ENCODE measurements at places on chromosomes 6 and 20. TPM values are rescaled to one million over a fixed set of nuclear protein-coding genes. Genes with fewer than 3 reads are reported as not detected.

DNA sequence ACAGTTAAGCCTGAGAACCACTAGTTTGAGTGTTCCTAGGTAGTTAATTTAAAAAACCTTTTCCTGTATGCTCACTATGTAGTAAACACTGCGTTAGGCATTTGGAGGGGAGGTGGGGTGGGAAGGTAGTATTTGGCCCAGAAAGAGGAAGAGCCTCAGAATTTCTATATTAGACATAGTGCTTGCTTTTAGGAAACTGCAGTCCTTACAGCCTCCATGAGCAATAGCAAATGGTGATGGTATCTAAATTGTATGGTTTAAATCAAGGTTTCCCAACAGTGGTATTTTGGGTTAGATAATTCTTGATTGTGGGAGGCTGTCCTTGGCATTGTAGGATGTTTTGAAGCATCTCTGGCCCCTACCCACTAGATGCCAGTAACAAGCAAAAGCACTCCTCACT lies 61.5 kb upstream of the RIPOR2 start:
- no peak for DNase-seq

DNA sequence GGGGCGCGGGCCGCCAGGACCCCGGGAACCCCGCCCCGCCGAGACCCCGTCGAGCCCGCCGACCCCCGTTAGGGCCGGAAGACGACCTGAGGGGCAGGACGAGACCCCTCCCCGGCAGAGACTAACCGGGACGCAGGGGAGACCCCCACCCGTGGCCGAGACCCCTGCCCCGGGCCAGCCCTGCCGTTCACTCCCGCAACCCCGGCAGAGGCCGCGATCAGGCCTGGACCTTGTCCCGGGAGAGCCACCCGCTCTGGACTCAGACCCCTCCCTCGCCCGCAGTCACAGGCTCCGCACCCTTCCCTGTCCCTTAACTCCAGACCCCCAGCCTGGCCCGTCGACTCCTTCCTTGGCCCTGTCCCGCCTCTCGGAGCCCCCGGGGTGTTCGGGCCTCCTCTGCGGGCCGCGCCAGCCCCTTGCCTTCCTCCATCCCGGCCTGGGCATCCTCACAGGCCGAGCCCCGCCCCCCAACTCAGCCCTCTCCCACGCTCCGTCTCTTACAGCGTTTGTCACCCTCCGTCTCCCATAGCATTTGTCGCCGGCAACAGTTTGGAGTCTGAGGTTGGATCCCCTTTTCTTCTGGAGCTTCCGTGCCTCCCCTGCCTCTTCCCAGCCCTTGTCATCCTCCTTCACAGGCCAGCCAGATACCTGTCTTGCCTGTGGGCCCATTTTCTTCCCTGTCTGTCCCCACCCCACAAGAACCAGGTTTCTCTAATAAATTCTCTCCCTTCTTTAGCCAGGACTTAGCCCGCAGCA lies 569 bp downstream of the TCEA2 start:
- no peak for DNase-seq

GRCh38 chr20:57438552-57438951 lies 47.4 kb downstream of the RBM38 start:
- no peak for DNase-seq

GRCh38 chr6:45094831-45095230 lies 233.3 kb upstream of the RUNX2 start:
- DNase-seq: no peak

- DNase-seq: no peak
These were observed 56.1 kb upstream of the SASH1 start for GRCh38 chr6:148286563-148286962.

Gene SLC17A2
- polyA plus RNA-seq: not detected

DNA sequence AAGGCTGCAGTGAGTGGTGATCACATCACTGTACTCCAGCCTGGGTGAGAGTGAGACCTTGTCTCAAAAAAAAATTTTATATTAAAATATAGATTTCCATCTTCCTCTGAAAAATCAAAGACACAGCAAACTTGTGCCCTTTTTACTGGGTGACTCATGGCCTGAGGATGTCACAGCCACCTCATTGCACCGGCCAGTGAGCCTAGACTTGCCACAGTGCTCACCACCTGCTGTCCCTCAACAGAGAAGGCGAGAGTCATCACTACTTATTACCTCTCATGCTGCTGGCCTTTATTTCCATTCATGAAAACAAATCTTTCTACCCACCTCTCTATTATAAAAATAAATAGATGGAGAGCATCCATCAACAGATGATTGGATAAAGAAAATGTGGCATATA lies 295.8 kb downstream of the PREX1 start:
- DNase-seq: no peak

Gene FAM217B
- polyA plus RNA-seq: 22.7 TPM

- peak; percentile 46 for DNase-seq
These were observed 44.4 kb upstream of the LOC128125822 start for GRCh38 chr6:63527658-63528514.

DNA sequence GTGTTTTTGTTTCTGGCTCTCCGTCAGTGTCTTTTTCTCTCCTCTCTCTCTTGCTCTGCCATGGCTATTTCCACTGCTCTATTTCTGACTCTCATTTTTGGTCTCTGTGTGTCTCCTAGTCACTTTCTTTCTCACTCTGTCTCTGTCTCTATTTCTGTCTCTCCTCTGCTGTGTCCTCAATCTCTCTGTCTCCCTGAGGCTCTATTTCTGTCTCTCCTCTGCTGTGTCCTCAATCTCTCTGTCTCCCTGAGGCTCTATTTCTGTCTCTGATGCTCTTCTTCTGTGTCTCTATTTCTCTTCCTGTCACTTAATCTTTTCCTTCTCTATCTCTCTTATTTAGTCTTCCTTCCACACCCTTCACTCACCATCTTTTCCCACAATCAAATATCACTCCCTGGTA lies 8.4 kb downstream of the PRSS16 start:
- DNase-seq: no peak

GRCh38 chr20:38870733-38871559 lies 55.3 kb upstream of the FAM83D start:
- DNase-seq: no peak

Gene FERMT1
- 0.18 TPM for polyA plus RNA-seq
